ENCODE measurements at places on chromosomes 1 and 21.

DNA sequence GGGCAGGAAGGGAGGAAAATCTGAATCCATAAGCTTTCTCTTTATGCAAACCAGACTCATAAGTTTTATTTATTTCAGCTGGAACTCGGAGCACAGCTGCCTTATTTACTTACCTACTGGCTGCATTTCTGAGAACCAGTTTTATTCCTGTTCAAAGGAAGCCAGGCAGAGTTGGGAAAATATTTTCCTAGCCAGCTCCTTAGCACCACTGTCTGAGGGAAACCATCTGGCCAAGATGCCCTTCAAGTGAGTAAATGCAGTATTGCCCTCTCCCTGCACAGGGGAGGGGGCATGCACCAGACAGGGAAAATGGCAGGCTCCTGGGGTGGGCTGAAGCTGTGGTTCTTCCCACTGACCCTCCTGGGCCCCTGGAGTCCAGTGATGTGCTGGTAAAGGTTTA, 28.9 kb upstream of the FMOD start:
- no peak for DNase-seq

DNA sequence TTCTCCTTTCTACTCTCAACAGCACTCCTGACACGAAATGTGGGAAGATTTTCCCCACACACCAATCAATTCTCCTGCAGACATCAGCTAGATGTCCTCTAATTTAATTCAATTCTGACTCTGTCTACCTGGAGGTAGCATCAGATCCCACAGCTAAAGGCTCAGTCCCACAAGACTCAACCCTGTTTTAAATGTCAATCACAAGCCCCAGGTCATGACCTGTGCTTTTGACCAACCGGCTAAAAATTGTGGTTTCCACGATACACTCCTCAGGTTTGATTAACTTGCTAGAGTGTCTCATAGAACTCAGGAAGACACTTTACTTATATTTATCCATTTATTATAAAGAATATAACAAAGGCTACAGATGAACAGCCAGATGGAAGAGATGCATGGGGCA, 27.4 kb downstream of the IL23R start:
- DNase-seq: no peak

DNA sequence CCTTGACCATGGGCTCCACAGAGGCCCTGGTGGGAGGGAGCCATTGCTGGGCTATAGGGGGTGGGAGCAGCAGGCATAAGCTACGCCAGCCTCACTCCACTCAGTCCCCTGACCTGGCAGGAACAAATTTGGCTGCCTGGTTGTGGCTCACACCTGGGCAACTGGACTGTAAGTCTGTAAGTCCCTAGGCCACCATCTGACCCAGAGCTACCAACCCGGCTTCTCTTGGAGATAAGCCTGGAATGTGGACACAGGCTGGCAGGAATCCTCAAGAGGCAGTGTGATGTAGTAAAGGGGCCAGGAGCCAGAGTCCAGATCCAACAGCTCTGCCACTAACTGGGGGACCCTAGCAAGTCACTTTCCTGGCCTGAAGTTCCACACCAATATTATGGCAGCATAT, 11.4 kb downstream of the NCF2 start:
- no peak for DNase-seq

- DNase-seq: peak; percentile 49
Measured at GRCh38 chr1:84433258-84434080, 35.2 kb downstream of the DNASE2B start.

DNA sequence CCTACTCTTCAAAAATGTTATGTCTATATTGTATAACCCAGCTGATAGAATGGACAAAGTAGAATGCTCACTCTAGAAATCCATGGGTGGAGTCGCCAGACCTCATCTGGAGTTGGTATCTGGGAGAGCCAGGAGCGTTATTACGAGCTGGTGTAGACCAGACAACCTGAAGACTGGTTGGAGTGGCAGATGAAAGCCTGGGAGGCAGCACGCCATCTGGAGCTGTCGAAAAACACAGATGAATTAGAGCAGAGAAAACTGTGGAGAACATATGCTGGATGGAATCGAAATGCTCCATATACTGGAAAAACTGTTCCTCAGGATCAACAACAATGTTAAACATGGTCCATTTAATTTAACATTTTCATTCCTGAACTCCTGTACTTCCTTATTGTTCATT, 333.6 kb downstream of the KCTD3 start:
- DNase-seq: no peak

- DNase-seq: no peak
Measured at GRCh38 chr1:26084091-26084561, 16.7 kb upstream of the TRIM63 start.

DNA sequence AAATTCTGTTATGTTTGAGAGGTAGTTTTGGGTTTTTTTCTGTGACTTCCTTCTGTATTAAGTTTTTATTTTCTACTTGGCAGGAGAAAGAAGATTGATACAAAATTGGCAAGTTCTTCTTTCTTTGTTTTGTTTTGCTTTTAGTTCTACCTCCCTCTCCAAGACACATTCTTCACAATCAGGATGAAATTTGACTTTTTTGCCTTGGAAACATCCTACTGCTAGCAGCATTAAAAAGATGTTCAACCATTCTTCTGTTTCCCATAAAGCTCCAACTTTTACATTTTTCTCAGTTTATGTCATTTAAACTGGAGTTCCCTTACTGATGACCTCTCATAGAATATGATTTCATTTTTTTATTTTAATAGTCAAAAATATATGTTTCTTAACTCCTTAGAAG, 234.8 kb downstream of the NCAM2 start:
- DNase-seq: no peak

DNA sequence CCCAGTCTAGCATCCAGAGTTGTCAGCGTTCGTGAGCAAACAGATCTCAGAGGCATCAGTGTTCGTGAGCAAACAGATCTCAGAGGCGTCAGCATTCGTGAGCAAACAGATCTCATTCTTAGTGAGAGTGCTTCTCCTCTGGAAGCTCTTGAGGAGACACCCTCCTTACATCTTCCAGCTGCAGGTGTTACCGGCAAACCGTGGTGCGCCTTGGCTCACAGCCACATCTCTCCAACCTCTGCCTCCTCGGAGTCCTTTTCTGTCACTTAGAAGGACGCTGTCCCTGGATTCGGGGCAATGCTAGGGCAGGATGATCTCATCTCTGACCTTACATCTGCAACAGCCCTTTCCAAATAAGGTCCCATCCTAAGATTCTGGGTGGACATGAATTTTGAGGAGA, 14.6 kb upstream of the UMODL1 start:
- DNase-seq: no peak

GRCh38 chr1:10631811-10632593, 157.3 kb downstream of the PEX14 start:
- DNase-seq: no peak

Measured in memory B cell (primary cell).